Stomach (tissue), 19 donors: ENCODE measurements at places on chromosomes 6 and 20. TPM values are rescaled to one million over a fixed set of nuclear protein-coding genes. Genes with fewer than 3 reads are reported as not detected.
A peak's percentile ranks its signal among the peaks of the same experiment; 100 is the strongest.

The EBF4 gene
- total RNA-seq = 8.5 TPM

DNA sequence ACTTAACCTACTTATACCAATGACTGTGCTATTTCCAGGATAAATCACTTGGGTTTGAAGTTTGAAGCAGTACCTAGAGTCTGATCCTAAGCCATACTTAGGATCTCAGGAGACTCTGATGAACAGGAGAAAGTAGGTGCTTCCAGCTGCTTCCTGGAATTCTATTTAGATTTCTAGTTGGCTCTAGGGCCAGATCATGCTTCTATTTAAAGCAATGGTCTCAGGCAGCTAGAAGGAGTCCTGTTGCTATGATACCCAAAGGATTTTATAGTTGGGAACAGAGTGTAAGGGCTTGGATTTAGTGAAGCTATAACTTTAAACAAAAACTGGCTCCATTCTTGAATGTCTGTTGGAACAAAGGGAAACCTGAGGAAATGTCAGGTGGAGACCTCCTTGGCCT is 52.4 kb upstream of the TINAG start:
- no peaks in the 10 kb centered on the region for H3K4me1 ChIP-seq
- H3K27me3 ChIP-seq = no peaks in the 10 kb centered on the region
- peak; percentile 25 for DNase-seq

DNA sequence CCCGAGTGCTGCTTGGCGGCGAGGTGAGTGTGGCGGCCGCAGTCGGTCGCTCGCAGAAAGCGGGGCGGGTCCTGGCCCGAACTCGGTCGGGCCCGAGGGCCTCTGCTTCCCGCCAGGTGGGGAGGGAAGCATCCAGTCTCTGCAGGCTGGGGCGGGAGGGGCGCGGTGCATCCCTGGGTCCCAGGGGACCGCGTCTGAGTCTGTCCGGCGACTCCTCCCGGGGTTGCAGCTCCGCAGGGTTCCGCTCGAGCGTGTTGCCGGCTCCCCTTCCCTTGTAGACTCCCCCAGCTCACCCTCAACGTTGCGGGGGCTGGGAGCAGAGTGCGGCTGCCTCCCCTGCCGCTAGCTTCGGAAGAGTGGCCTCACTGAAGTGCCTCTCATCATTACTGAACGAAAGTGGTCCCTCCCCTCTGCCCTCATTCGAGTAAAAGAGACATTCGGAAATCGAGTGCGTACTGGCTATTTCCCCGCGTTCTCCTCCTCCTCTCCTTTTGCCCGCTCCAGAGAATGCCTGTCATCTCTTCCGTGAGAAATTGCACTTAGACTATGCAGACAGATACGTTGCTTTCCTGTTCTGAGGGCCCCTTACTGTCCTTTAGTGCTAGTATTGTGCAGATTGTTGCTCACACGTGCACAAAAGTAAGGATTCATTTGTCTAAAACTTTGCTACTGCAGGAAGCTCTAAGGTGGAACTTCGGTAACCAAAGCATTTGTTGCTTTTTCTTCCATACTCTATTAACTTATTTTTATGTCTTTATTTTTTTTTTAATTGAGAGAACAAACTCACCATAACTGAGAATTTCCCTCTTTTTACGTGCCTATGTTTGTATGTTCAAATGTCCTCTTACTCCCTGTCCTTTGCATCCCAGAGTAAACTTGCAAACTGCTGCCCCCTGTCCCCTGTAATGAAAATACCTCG is 751 bp downstream of the MAP3K4 start:
- peak; percentile 35 for DNase-seq
- peaks cover 57% of the 10 kb centered on the region for H3K4me1 ChIP-seq
- H3K27me3 ChIP-seq = no peaks in the 10 kb centered on the region
- H3K4me3 ChIP-seq = peak overlapping the region; percentile 96
- H3K36me3 ChIP-seq = no peaks in the 10 kb centered on the region

DNA sequence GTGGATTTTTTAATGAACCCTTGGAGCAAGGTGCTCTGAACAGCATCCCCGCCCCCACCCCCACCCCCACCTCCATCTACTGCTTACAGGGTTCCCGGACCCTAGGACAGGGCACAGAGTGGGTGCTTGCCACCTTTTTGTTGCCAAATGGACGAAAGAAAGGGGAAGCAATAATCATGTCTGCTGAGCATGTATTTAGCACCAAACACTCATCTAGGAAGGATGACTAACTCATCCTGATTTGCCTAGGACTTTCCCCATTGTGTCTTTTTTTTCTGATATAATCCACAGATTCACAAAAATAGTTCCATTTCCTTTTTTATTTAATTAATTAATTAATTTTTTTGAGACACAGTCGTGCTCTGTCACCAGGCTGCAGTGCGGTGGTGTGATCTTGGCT is 1.2 kb upstream of the PLTP start:
- DNase-seq = no peak
- H3K4me3 ChIP-seq = no peak overlapping the region
- no peaks in the 10 kb centered on the region for H3K36me3 ChIP-seq
- H3K27ac ChIP-seq = peak overlapping the region; percentile 84
- peaks cover 58% of the 10 kb centered on the region for H3K4me1 ChIP-seq

The MYT1 gene
- not detected for total RNA-seq

GRCh38 chr20:6492271-6493055 is 275.0 kb upstream of the BMP2 start:
- peak; percentile 27 for DNase-seq
- H3K27me3 ChIP-seq = no peaks in the 10 kb centered on the region
- H3K27ac ChIP-seq = no peak overlapping the region
- no peaks in the 10 kb centered on the region for H3K36me3 ChIP-seq
- no peak overlapping the region for H3K4me3 ChIP-seq

- H3K4me1 ChIP-seq = peaks cover 8% of the 10 kb centered on the region
- H3K27me3 ChIP-seq = no peaks in the 10 kb centered on the region
These were observed 145.4 kb downstream of the RPS12 start for GRCh38 chr6:132959639-132960326.

DNA sequence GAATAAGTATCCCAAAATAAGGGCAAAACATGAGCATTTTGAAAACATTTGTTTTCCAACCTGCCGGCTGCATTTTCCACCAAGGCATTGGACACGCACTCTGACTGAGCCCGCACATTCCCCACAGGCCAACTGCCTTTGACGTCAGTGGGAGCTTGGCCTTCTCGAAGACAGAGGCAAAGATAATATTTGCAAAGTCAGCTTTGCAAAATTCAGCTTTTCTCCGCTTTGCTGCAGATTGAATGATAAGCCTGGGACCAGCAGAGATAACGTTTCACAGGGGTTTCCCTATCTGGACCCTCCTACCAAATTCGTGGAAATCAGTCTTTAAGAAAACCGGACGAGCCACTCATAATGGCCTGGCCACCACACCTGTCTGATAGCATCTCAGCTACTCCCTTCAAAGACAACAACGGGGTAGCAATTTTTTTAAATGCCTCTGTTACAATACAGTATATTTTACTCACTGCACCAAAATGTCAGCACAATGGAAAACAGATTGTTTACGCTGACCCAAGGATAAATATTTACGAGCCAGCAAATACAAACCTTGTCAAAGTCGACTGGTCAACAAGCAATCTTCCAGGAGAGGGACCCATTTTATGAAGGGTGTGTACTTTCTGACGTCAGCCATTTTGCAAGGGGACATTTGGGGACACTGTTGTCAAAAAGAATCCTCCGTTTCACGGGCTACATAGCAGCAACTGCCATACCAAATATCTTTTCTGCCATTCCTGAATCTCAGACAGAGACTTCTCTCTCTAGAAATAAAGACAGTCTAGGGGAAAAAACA is 100.5 kb downstream of the TFAP2A start:
- no peak overlapping the region for H3K4me3 ChIP-seq
- no peaks in the 10 kb centered on the region for H3K4me1 ChIP-seq
- peak overlapping the region; percentile 71 for H3K27ac ChIP-seq
- H3K27me3 ChIP-seq = no peaks in the 10 kb centered on the region
- no peaks in the 10 kb centered on the region for H3K36me3 ChIP-seq

The NMBR gene
- total RNA-seq = not detected

GRCh38 chr6:21150667-21151066 is 442.9 kb upstream of the SOX4 start:
- H3K4me3 ChIP-seq = no peak overlapping the region
- DNase-seq = no peak
- H3K27me3 ChIP-seq = no peaks in the 10 kb centered on the region
- no peak overlapping the region for H3K27ac ChIP-seq
- H3K4me1 ChIP-seq = no peaks in the 10 kb centered on the region

The PBOV1 gene
- total RNA-seq = not detected

DNA sequence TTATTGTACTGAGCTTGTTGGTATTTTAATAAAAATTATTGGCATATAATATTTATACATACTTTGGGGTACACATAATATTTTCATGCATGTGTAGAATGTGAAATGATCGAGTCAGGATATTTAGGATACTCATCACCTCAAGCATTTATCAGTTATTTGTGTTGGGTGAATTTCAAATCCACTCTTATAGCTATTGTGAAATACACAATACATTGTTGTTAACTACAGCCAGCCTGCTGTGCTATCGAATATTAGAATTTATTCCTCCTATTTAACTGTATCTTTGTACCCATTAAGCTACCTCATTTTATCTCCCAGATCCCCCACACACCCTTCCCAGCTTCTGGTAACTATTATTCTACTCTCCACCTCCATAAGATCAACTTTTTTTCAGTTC is 14.6 kb upstream of the MICB start:
- no peak overlapping the region for H3K4me3 ChIP-seq
- DNase-seq = no peak
- H3K27me3 ChIP-seq = no peaks in the 10 kb centered on the region

GRCh38 chr6:1306133-1306532 is 5.8 kb upstream of the FOXQ1 start:
- no peak overlapping the region for H3K27ac ChIP-seq
- peaks cover 14% of the 10 kb centered on the region for H3K4me1 ChIP-seq
- no peaks in the 10 kb centered on the region for H3K36me3 ChIP-seq
- no peak overlapping the region for H3K4me3 ChIP-seq

DNA sequence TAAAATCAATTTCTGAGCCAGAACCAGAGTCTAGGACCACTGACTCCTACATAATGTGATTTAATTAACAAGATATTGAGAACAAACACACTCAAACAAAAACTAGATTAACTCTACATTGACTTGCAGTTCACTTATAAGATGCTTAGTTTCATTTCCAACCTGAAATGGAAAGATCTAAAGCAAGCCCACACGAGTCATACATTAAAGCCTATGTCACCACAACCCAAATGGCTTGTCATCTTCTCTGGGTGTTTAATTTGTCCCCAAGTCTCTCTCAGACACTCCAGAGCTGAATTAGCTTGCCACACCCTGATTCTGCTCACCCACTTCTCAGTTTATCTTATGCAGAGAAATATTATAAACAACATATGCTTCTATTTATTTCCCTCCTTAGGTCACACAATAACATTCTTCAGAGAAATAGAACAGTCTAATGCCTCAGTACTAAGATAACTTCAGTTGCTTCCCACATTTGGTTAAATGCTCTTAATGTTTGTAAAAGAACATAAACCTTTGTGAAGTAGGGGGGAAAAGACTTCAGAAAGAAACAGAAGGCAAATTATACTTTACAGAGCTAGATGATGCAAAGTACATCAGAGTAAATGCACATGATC is 8.8 kb upstream of the FBXO30 start:
- H3K27me3 ChIP-seq = no peaks in the 10 kb centered on the region
- no peaks in the 10 kb centered on the region for H3K36me3 ChIP-seq
- no peak overlapping the region for H3K27ac ChIP-seq
- no peaks in the 10 kb centered on the region for H3K4me1 ChIP-seq

DNA sequence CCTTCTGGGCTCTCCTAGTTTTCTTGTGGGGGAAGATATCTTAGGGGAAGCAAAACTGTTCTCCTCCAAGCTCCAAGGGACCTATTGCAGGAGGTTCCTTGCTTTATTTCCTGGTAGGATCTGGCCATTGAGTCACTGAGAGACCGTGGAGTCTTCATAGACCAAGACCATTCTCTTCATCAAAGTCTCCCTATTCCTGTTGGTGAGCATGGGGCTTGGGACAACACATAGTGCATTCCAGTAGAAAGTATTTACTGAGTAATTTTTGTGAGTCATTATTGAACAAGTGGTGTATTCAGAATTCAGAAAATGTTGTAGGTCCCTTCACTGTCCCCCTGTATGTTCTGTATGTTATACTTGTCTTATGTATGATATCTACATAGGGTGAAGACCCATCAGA is 133.6 kb downstream of the CDH26 start:
- no peak overlapping the region for H3K27ac ChIP-seq
- no peak for DNase-seq
- H3K27me3 ChIP-seq = no peaks in the 10 kb centered on the region
- no peak overlapping the region for H3K4me3 ChIP-seq
- no peaks in the 10 kb centered on the region for H3K36me3 ChIP-seq

DNA sequence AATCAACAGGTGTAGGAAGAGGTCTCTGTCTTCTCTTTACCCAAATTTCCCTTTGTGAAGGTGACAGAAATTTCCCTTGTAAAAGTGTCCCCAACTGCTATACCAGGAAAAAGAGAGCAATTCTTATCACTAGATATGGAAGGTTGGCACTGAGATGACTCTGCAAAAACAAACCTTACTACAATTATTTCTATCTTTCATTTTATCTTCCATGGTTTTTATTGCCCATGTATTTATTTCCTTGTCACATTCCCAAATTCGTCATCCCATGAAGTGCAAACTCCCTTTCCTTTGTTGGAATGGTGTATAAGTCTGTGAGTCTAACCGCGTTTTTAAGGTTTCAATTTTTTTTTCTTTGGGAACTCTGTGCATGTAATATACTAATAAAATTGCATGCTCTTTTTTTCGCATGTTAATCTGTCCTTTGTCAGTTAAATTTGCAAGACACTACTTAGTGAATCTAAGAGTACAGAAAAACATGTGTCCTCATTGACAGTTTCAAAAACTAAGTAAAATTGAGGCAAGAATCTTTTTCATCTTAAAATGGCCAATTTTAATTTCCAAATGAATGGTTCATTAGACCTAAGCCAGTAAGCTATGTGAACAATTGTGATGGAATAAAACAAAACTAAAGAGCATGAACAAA is 35.4 kb upstream of the HFE start:
- H3K36me3 ChIP-seq = no peaks in the 10 kb centered on the region
- no peak overlapping the region for H3K27ac ChIP-seq

DNA sequence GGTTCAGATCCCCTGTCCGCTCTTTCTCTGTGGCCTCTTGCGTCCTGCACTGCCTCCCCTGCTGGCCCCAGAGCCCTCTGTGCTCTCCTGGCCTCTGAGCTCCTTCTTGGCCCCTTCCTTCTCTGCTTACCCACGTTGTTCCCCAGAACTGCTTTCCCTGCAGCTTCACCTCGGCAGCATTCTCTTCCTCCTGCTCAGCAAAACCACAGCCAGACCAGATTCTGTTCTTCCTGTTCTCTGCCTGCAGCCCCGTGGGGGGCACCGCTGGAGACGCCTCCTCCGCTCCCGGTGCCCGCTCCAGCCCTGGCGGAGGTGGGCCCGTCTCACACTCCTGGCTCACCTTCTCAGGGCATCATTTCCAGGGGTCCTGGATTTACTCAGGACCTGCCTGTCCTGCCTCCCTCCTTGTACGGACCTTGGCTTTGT is 59.7 kb downstream of the TCP11 start:
- H3K27me3 ChIP-seq = no peaks in the 10 kb centered on the region
- H3K27ac ChIP-seq = peak overlapping the region; percentile 52
- peaks cover 20% of the 10 kb centered on the region for H3K4me1 ChIP-seq
- no peak overlapping the region for H3K4me3 ChIP-seq
- peaks cover 84% of the 10 kb centered on the region for H3K36me3 ChIP-seq
- no peak for DNase-seq
